Mucosa of gallbladder (tissue), 1 donor: ENCODE measurements at places on chromosomes 16 and 17. TPM values are rescaled to one million over a fixed set of nuclear protein-coding genes. Genes with fewer than 3 reads are reported as not detected.

DNA sequence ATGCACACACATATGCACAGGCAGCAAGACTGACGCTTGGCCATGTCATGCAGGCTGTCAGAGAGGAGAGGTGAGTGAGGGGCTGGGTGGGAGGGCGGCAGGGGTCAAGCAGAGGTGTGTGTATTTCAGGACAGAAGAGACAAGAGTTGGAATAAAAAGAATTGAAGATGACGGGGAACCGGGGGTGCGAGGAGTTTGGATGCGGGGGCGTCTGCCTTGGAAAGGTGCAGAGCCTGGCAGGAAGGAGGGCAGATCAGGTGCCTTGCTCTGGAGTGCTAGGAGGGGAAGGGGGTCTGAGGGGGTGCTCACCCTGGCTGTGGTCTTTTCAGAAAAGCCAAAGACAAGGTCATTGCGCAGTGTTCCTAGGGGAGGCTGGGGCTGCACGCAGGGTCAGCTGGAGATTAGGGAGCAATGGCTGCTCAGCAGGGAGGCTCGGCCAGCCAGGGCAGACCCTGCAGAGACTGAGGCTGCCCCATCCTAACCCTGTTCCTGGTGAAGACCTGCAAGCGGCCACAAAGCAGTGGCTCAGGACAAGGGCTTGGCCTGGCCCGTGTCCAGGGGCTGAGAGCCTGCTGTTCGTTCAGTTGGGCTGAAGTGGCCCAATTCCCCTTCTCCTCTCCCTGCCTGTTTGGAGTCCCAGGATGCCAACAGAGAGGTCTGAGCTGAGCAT lies 23.7 kb upstream of the CBX4 start:
- no peak for DNase-seq

GRCh38 chr17:67602974-67603373 lies 114.8 kb upstream of the NOL11 start:
- peak; percentile 48 for DNase-seq

GRCh38 chr17:7704601-7705268 lies at the start of gene EFNB3:
EFNB3 (plus strand) TSS chr17:7705202; CDS start chr17:7705599, 397 bp downstream.
- no peak for DNase-seq

DNA sequence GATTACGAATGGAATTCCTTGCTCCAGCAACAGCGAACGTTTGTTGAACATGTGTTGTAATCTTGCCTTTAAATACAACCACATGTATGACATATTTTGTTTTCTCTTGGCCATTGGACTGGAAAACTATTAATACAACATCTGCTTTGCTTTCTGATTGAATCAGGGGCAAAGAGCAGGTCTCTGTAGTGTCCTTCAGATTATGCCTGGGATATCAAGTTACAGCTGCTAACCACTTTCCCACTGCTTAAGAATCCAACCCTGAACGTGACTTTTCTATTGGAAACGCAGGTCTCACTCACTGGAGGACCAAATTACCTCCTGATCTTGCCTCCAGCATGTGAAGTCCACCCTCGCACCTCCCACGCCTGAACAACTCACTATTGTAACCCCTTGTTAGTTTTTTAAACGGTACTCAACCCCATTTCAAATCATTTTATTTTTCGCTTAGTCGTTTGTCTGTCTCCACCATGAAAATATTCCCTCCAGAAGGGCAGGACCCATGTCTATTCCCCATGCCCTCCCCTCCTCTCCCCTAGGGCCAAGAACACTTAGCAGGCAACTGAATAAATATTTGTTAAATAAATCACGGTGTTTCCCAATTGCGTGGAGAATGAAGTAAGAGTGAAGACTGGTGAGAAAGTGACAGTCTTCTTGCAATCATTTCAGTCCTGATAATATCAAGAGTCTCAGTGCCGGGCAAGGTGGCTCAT lies 57.4 kb upstream of the MRTFB start:
- no peak for DNase-seq

GRCh38 chr16:24164416-24164815 lies 91.7 kb upstream of the CACNG3 start:
- no peak for DNase-seq

GRCh38 chr17:17514993-17515933 lies 19.1 kb upstream of the RASD1 start:
- no peak for DNase-seq

- no peak for DNase-seq
These were observed 392 bp downstream of the ZSCAN32 start for GRCh38 chr16:3400446-3400778.

- DNase-seq = peak; percentile 76
These were observed 68.8 kb downstream of the AMFR start for GRCh38 chr16:56356276-56357240.

- no peak for DNase-seq
These were observed 25.7 kb downstream of the CMTM4 start for GRCh38 chr16:66670691-66671388.

DNA sequence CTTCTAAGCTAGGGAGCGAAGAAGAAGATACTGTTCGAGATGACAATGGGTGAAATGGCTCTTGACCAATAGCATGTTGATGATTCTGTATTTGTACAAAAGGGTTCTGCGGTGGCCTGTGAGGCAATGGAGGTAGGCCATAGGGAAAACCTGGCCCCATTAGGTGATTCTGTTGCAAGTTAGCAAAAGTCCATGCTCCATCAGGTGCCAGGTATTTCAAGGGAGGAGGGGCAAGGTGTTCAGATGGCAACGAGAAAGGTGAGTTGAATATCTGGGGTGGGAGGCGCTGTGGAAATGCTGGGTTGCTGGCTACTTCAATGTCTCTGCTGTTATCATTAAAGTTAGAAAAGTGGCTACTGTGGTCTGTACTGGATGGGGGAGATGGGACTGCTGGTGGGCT lies 62.8 kb downstream of the CACNG1 start:
- no peak for DNase-seq

DNA sequence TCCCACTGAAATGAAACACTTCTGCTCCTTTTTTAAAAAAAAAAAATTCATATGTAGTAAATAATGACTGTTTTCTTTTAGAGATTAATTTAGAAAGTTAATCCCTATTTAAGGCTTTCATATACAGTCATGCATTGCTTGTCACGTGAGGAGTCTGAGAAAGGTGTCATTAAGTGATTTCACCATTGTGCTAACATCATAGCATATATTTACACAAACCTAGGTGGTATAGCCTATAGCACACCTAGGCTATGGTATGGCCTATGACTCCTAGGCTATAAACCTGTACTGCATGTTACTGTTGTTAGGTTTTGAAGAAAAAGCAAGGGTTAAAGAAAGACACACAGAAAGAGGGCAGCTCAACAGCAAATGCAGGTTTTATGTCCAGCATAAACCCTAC lies 13.7 kb downstream of the PPY start:
- DNase-seq = no peak

- DNase-seq = no peak
These were observed 199.4 kb downstream of the PHKB start for GRCh38 chr16:47660540-47660939.

GRCh38 chr17:39759204-39759603 lies 21.5 kb downstream of the GRB7 start:
- DNase-seq = no peak

- DNase-seq = no peak
These were observed 416.0 kb downstream of the MAF start for GRCh38 chr16:79184464-79185030.

GRCh38 chr17:10875984-10876555 lies 38.2 kb upstream of the PIRT start:
- peak; percentile 34 for DNase-seq

GRCh38 chr16:27052007-27052406 lies 14.7 kb upstream of the C16orf82 start:
- DNase-seq = no peak

DNA sequence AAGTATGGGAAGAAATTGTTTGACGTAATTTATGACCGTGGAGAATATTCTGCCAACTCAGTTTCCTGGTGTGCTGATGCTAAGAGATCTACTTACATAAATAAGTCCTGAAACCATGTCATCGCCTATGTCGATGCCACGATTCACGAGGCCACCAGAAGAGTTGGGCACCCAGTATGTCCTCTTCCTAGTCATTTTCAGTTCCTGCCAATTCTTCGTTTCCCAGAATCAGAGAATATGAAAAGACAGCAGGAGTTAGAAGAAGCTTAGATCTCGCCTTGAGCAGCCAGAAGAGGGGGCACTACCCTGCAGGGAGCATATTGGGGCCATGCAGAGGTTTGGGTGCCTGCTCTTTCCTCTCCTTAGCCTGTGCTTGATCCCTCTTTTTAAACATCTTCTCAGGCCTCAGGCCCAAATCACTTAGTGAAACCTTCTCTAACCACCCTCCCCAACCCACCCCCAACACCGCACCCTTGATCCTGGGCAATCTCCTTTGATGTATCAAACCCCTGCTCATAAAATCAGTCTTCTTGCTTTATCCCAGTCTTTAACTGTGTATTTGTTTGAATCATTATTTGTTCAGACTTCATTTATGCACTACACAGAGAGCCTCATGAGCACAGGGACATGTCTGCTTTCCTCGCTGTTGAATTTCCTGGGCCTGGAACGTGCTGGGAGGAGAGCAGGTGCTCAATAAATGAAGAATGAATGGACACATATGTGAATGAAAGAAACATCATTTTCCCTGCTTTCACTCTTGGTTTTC lies 12.2 kb upstream of the LONP2 start:
- DNase-seq = no peak

GRCh38 chr16:14500791-14501190 lies 129.3 kb downstream of the PARN start:
- no peak for DNase-seq

DNA sequence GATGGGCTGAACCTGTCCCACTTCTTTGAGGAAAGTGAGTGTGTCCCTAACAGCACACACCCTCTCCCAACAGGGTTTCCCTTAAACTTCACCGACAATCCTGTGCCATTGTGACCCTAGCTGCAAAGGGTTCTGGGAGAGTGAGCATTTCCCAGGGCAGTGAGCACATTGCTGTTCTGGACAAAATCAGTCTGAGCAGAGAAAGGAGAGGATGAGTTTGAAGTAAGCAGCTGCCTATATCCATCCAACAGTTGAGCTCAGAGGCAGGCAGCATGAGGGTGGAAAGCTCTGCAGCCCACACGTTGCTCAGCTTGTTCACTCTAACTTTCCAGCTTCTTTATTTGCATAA lies 296.5 kb upstream of the MAF start:
- DNase-seq = no peak

The TAT gene
- 2.5 TPM for total RNA-seq

The ZNF385C gene
- total RNA-seq = 0.32 TPM

The ASB16 gene
- total RNA-seq = 0.58 TPM

The KRTAP4-7 gene
- total RNA-seq = not detected

The ZNF423 gene
- total RNA-seq = 11.0 TPM

The SLFN5 gene
- 18.3 TPM for total RNA-seq

The DOC2A gene
- total RNA-seq = 18.8 TPM
